ENCODE measurements at places on chromosomes 7 and 10.

- DNase-seq: no peak
Measured at GRCh38 chr7:135918134-135918533, 59.0 kb downstream of the MTPN start.

DNA sequence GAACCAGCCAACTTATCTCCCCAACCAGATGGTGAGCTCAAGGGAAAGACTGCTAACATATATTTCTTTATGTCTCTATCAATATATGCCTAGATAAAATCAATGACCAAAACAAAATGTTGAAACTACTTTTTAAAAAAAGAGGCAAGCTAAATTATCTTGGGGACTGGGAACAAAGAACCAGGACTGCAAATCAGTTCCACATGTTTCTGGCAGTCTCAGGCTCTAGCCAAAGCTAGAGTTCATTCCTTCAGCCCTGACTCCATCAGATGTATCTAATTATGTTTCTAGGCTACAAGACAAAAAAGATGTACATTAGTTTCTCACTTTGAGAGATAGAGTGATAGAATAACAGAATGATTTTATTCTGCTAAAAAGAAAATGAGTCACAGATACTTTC, 1290.3 kb upstream of the SORCS1 start:
- no peak for DNase-seq

GRCh38 chr7:132498319-132498718, 78.0 kb downstream of the PLXNA4 start:
- no peak for DNase-seq

DNA sequence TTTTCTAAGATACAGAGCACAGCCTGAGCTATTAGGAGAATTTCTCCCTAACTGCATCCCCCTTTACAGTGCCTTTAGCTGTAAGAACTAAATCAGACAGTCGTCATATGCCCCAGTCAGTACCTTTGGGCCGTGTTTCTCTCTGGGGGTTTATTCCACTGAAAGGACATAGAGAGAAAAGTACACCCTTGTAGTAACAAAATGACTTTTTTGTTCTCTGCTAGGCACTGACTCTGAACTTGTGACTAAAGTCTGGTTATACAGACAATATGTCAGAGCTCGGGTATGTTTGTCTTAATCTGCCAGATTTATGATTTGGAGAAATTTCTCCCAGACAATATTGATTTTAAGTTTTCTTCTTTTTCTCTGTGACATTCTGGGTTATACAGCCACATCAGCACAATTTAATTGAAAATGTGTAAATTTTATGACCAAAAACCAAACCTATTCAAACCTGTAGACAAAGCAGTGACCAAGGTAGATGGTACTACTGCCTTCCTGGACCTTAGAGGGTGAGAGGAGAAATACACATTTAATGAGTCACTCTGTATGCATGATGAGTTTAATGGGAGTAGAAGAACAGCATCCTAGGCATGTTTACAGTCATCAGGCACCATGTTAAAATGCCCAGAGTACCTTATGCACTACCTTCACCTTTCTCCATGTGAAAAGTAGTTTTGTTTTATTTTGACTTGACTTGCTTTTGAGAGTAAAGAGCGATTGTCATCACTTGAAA, 156.1 kb upstream of the PLXDC2 start:
- no peak for DNase-seq

- DNase-seq: no peak
Measured at GRCh38 chr7:155928583-155928982, 116.3 kb upstream of the SHH start.

GRCh38 chr7:132509643-132510042, 66.6 kb downstream of the PLXNA4 start:
- DNase-seq: no peak

DNA sequence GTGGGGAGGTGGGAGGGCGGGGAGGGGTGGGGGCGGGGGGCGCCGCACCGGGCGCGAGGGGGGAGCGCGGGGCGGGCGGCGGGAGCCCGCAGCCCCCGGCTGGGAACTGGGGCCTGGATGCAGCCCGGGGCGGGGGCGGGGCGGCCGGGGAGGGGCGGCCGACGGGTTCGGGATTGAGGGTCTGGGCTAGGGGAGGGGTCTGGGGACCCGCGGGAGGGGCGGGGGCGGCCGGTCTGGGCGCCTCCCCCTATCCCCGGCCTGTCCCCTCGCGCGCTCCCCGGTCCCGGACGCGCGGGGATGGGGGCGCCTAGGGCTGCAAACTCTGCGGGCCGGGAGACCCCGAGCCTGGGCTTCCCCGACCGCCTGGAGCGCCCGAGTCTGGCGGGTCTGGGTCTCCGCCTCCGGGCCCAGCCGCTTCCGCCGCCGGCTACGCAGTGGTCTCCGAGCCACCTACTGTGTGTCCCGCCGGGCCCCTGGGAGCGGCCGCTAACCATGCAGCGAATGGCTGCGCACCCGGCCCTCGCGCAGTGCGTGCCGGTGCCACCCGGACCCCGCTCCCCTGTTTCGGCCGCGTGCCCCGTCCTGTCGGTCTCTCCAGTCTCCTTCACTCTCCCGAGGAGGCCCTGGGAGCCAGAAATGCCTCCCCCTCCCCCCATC, 375 bp upstream of the FGF8 start:
- DNase-seq: no peak

- DNase-seq: no peak
Measured at GRCh38 chr7:83947260-83947659, 247.3 kb downstream of the SEMA3A start.

DNA sequence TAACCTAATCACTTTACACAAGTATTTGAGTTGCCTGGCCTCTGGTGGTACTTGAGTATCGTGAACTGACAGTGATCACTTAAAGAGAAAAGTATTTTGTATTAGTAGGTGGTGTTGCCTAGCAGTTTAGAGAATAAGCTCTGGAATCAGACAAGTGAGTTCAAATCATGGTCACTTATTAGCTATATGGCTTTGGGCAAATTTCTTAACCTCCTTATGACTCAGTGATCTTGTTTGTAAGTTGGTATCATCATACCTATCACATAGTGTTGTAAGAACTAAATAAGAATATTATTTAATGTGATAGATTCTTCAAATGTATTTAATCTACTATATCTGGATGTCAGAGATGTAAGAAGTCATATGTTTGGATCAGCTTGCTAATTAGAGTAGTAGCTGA, 163.8 kb downstream of the RNF133 start:
- DNase-seq: no peak

- DNase-seq: no peak
Measured at GRCh38 chr7:122984021-122984420, 11.5 kb downstream of the TAS2R16 start.

DNA sequence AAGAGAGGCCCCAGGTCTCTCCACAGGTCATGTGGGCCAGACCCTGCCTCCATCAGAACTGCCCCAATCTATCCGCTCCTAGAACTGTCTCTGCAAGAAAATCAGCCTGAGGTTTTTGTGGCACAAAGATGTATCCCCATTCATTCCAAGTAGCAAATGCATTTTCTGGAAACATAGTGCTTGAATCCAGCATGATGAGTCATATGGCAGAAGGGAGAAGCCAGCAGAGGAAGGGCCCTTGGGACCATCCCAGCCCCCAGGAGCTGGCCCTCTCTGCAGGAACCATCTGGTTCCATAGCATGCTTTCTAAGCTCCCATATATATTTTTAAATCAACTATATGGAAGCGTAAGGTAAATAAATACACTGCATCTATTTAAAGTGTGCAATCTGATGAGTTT, 563.2 kb downstream of the GALNT17 start:
- no peak for DNase-seq

GRCh38 chr7:94761451-94761850, 105.5 kb upstream of the SGCE start:
- no peak for DNase-seq

GRCh38 chr10:28790146-28790545, 112.8 kb downstream of the BAMBI start:
- DNase-seq: no peak

GRCh38 chr10:129375912-129376311, 91.1 kb upstream of the MGMT start:
- DNase-seq: no peak

GRCh38 chr7:101953248-101953819, 135.9 kb downstream of the CUX1 start:
- DNase-seq: no peak

DNA sequence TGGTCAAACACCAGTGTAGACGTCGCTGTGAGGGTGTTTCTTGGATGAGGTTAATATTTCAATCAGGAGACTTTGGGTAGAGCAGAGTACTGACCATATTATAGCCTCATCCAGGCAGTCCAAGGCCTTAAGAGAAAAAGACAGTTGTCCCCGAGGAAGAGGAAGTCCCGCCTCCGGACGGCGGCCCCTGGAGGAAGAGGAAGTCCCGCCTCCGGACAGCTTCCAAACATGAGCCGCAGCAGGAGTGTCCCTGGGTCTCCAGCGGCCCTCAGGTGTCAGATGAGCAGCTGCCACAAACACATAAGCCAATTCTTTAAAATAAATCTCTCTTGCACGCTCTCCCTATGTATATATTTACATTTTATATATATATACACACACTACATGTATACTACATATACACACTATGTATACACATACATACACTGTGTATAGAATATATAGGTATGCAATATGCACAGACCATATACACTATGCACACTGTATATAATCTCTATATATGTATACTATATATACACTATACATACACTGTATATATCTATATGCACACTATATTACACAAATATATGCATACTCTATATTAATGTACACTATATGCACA, 37.5 kb downstream of the PWWP2B start:
- DNase-seq: peak; percentile 60

- DNase-seq: no peak
Measured at GRCh38 chr7:80773787-80774508, 135.5 kb downstream of the CD36 start.

DNA sequence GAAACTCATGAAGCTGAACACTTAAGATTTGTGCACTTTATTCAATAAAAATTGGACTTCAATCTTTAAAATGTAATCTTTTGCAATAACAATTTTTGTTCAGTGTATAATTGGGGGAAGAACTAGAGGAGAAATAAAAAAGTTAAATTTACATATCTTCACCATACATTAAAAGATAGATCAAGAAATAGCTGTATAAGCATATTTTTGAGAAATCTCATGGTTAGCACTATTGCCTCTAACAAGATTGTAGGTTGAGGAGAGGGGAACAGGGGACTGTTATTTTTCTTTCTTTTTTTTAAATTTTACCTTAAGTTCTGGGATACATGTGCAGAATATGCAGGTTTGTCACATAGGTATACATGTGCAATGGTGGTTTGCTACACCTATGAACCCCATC, 5.3 kb downstream of the AMPH start:
- DNase-seq: no peak

- DNase-seq: no peak
Measured at GRCh38 chr7:86598311-86598710, 45.4 kb upstream of the GRM3 start.

DNA sequence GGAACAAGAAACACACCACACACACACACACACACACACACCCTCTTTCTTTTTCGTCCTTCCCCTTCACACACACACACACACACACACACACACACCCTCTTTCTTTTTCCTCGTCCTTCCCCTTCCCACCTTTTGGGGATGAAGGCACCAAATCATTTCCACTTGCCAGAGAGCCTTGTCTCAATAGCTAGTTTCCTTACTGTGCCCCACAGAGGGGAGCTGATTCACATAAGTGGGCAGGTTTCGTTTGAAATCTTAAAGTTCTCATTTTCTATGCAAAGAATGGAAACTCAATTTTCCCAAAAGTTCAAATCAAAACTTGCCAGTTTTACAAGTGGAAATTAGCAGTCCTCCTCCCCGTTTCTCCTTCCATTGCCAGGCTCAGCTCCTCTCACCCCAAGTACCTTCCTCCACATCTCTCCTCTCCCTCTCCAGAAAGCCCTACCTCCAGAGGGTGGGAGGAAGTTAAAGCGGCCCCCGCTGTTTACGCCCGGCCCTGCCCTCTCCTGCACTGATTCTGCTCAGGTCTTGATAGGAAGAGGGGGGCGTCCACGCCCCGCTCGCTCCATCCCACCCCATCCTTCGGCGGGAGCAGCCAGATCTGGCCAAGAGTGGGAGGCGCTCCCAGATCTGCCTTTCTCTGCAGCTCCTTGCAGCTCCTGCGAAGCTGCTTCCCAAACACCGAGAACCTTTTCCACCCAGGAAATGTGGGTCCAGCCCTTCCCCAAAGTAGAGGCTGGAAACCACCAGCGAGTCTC, 1.3 kb downstream of the CTTNBP2 start:
- DNase-seq: no peak

DNA sequence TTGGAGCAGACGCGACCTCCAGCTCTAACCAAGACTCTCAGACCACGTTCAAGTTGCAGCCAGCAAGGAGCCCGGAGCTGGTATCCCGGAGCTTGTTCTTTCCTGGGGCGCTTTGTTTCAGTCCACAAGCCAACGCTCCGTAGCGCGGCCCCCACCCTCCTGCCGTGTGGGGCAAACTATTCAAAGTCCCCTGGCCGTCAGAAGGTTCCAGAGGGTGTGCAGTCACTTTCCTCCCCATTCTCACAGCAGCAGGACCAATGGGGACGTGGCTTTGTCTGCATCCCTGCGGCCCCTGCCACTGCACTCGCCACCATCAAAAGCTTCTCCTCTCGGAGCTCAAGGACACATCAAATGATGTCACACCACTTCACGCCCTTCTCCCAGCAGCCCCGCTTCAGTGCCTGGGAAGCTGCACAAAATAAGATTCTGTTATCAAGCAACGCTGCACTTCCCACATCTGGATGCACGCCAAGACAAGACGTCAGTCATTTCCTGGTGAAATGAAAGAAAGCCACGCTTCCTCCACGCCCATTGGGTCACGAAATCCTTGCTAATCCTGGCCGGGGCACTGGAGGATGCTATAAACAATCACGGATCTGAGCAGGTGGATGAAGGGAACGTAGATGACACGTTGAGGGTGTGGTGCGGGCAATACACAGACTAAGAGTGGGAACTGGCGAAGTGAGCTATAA, 348.2 kb downstream of the PTPRN2 start:
- DNase-seq: no peak

- no peak for DNase-seq
Measured at GRCh38 chr7:29884399-29885272, 78.3 kb downstream of the WIPF3 start.

- DNase-seq: no peak
Measured at GRCh38 chr7:130956417-130957136, 222.6 kb upstream of the KLF14 start.

- DNase-seq: no peak
Measured at GRCh38 chr10:97721871-97722780, 8.6 kb downstream of the MARVELD1 start.

DNA sequence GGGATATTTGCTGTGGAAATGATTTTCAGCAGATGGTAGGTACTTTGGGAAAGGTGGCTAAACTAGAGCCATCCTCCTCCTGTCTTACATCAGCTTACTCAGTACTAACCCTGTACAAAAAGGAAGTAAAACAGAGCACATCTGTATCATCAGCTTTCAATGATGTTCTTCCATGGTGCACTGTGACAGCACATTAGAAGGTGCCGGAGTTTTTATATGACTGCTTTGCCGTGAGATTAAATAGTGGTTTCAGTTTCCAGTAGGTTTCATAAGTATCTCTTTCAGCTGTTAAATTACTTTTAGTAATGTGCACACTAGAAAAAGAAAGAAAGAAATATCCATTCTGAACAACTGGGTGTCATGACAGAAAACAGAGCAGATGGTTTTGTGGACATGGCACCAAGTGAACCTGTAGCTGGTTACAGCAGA, 86.5 kb downstream of the ARID5B start:
- no peak for DNase-seq

- no peak for DNase-seq
Measured at GRCh38 chr10:104501864-104502579, 139.1 kb upstream of the SORCS3 start.
